ENCODE measurements at places on chromosomes 5 and 9.

- DNase-seq: no peak
Observed at GRCh38 chr5:41785061-41785460, 85.2 kb downstream of the OXCT1 start.

DNA sequence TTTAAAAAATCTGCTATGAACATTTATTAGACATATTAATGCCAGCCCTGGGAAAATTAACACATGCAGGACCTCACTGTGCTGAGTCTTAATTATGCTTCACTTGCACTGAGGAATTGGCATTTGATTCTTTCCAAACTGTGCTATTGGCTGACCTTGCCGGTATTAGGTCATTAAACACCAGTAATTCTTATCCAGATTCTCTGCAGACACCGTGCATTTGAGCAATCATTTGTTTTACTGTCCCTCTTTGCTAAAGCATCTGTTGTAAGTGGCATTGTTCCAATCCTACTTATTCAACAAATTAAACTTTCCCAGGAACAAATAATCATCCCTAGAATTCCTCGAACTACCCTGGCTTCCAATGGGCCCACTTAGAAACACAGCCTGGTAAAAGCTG, 145.0 kb downstream of the SLC12A2 start:
- no peak for DNase-seq

GRCh38 chr5:56415356-56415765, 182.2 kb upstream of the ANKRD55 start:
- DNase-seq: no peak

DNA sequence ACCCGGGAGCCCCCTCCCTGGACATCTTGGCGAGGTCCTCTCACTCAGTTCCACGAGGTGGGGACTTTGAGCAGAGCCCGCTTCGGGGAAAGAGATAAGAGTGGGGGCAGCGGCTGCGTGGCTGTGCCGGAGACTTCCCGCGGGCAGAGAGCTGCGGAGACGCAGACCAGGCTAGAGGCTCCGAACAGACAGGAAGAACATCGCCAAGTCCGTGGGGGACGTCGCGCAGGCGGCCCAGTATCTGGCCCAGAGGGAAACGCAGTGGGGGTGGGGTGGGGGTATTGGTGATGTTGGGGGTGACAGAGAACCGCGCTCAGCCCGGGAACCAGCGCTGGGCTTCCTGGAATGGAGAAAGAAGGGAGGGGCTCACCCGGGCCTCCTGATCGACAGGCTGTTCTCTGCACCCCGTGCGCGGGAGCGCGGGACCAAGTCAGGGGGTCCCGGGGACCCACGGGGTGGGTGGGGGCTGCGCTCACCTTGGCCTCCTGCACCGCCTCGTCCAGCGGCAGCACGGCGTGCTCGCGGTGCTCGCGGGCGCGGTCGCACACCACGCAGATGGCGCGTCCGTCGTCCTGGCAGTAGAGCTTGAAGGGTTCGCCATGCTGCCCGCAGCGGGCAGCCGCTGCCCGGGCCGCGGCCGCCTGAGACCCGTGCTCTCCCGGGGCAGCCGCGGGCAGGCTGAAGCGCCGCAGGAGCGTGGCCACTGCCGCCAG, 727 bp downstream of the TRIM7 start:
- no peak for DNase-seq

- DNase-seq: no peak
Observed at GRCh38 chr9:91433180-91433579, 9.5 kb upstream of the NFIL3 start.

DNA sequence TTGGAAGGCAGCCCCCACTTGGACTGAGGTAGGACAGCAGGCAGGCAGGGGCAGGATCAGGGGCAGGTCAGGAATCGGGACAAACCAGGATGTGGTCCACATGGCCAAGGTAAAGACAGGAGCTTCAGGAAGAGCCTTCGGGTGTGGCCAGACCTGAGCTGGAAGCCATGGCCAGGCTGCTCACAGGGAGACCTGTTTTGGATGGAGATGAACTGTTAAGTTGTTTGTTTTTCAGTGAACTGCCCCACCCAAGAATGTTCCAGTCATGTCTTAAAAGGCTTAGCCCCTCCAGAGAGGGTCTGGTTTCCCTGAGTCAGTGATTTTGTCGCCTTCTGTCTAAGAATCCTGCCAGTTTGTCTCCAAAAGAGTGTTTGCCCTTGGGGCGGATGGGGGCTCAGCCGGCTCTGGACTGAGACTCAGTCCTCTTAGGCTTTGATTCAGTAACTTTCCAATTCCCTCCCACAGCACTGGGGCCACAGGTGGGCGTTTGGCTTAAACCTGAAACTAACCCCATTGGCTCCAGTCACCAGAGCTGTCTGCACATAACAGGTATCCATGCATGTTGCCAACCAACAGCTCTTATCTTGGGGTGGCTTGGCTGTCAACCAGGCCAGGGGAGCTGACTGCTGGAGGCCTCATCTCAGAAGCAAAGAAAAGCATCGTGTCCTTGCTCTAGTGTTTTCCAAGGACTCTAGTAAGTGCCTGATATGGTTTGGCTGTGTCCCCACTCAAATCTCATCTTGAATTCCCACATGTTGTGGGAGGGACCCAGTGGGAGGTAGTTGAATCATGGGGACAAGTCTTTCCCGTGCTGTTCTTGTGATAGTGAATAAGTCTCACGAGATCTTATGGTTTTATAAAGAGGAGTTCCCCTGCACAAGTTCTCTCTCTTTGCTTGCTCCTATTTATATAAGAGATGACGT, 11.3 kb upstream of the ANKH start:
- DNase-seq: no peak

- no peak for DNase-seq
Observed at GRCh38 chr5:74519161-74519571, 121.4 kb downstream of the ENC1 start.

DNA sequence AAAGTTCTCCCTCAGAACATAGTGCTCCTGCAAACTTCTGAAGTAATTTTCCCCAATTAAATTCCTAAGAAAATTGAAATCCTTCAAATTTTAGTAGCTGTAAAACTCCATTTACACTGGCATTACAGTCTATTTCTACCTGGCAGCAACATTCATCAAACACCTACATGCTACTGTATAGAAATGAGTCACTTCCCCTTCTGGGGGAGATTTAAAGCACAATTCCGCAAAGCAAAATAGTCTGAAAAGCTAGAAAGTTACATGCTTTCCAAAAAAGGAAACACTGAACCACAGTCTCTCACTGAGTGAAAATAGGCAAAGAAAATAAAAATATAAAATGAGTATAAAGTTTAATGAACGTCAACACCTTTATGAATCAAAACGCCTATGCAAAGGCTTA, 43.3 kb downstream of the MCTP1 start:
- DNase-seq: no peak

- no peak for DNase-seq
Observed at GRCh38 chr5:160787240-160787639, 64.8 kb downstream of the ATP10B start.

GRCh38 chr5:88664645-88665044, 218.3 kb downstream of the MEF2C start:
- DNase-seq: no peak

DNA sequence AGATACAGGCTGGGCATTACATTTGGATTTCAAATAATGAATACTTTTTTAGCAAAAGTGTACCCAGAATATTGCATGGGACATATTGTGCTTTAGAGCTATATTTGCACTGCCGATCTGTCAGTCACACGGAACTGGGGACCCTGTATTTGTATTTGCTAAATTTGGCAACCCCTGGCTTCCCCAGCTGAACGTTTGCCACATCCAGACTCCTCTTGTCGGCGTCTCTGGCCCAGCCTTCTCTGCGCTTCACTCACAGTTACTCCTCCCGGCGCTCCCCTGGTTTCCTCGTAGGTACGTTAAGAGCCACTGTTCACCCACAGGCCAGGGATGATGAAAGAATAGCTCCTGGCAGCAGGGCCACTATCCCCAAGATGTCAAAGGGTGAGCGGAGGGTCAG, 58.7 kb downstream of the NSUN2 start:
- DNase-seq: no peak

- DNase-seq: no peak
Observed at GRCh38 chr9:72444435-72444834, 77.0 kb upstream of the TMC1 start.

- DNase-seq: peak; percentile 72
Observed at GRCh38 chr5:180803181-180804128, 849 bp upstream of the MGAT1 start.

DNA sequence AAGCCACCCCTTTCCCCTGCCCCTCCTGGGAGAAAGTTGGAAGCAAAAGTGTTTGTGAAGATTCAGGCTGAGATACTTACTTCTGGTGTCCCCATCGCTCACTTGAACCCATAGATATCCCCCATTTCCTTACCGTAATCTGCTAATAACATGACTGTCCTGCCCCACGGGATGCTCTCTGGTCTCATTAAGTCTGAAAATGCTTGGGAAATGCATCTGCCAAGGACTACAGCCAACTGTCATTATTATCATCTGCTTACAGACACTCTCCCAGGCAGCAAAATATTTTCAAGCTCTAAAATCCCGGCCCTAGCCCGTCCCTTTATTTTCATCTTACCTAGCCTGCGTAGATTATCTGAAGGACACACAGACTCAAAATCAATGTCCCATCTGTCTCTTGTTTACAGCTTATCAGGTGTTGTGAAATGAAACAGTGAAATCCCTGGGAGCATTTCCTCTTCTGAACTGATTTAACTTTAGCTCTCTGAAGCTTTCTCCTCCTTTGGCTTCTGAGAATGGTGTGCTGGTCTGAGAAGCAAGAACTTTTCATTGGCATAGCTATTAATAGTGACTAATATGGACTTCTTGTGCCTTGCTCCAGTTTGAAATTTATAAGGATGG, 126.9 kb upstream of the OSMR start:
- no peak for DNase-seq

DNA sequence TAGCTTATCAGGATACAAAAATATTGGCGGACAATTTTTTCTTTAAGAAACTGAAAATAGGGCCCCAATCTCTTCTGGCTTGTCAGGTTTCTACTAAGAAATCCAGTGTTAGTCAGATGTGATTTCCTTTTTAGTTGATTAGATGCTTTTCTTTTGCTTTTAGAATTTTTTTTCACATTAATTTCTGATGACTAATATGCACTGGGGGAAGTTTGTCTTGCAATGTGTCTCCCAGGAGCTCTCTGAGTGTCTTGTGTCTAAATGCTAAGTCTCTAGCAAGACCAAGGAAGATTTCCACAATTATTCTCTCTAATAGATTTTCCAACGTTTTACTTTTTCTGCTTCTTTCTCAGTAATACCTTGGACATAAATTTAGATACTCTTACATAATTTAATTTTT, 559.8 kb upstream of the TYRP1 start:
- DNase-seq: no peak

DNA sequence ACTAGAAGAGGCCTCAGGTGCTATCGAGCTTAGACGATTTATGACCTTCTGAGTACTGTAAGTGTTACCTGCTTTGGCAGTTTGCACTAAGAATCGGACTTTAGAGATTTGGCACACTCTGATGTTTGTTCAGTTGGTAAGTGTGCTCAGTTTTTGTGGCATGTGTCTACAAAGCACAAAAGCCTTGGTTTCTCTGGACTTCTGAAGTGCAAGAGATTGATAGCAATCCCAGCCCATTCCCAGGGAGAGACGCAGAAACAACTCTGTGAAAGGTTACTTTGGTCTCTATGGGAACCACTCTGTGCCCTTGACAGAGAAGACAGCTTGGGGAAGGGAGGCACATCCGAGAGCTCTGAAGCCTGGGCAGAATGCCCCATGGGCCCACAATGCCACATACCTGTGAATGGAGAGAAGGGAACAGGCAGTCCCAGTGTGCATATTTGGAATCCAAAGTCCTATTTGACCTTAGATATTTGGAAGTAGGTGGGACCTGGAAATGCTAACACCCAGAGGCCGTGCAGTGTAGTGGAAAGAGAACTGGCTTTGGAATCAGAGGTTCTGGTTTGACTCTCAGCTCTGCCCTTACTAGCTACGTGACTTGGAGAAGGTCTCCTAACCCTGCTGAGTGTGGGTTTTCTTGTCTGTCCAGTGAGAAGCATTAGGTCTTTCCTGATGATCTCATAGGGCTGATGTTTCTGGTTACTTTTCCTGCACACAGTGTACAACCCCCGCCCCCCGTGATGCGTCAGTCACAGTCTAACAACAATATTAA, 194.3 kb upstream of the VLDLR start:
- DNase-seq: no peak
